ENCODE measurements at places on chromosomes 12 and 14. TPM values are rescaled to one million over a fixed set of nuclear protein-coding genes. Genes with fewer than 3 reads are reported as not detected.

- peak overlapping the region; percentile 97 for H3K27ac ChIP-seq
- no peak for DNase-seq
- peaks cover 83% of the 10 kb centered on the region for H3K4me1 ChIP-seq
- no peaks in the 10 kb centered on the region for H3K36me3 ChIP-seq
- H3K4me3 ChIP-seq = no peak overlapping the region
Measured at GRCh38 chr12:106305376-106305775, 2.8 kb downstream of the TCP11L2 start.

GRCh38 chr12:76990716-76991115 lies 74.7 kb downstream of the E2F7 start:
- H3K36me3 ChIP-seq = no peaks in the 10 kb centered on the region
- no peaks in the 10 kb centered on the region for H3K4me1 ChIP-seq
- H3K4me3 ChIP-seq = no peak overlapping the region
- no peaks in the 10 kb centered on the region for H3K27me3 ChIP-seq
- H3K27ac ChIP-seq = no peak overlapping the region

TAC3 gene
- total RNA-seq = not detected

DNA sequence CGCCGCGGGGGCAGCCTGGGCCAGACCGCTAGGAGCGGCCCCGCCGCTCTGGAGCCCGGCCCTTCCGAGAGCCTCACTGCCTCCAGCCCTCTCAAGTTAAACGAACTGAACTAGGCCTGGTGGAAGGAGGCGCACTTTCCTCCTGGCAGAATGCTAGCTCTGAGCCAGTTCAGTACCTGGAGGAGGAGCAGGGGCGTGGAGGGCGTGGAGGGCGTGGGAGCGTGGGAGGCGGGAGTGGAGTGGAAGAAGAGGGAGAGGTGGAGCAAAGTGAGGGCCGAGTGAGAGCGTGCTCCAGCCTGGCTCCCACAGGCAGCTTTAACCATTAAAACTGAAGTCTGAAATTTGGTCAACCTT lies 5.3 kb downstream of the LTB4R start:
- H3K4me1 ChIP-seq = no peaks in the 10 kb centered on the region
- DNase-seq = no peak
- no peak overlapping the region for H3K4me3 ChIP-seq
- no peaks in the 10 kb centered on the region for H3K27me3 ChIP-seq
- no peaks in the 10 kb centered on the region for H3K36me3 ChIP-seq

Measured in right atrium auricular region (tissue), 2 donors.